ENCODE measurements at places on chromosomes 6 and 20.

DNA sequence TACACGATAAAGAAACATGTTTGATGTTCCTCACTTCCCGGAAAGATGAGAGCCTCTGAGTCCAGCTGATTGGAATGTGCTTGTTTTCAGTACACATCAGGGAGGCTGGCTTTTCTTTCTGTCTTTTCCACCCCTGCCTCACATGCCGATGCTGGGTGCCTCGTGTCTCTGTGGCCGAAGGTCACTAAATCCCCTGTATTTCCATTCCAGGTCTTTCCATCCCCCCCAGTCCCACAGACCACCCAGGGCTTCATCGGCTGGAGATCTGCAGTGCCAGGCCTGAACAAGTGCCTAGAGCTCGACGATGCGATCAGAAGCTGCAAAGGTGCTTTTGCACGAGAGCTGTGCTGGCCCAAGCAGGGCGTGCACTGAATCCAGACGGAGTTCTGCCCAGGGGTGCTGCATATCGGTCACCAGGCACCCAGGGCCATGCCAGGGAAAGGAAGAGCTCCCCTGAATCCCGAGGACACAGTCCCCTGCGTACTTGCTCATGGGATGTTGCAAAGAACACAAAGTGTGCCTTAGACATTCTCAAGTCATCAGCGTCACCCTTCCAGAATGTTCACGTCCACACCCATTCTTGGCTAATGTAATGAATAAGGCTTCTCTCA lies 67.9 kb downstream of the ANKRD60 start:
- DNase-seq, result no peak

- DNase-seq, result no peak
Measured at GRCh38 chr6:50902260-50902659, 83.6 kb downstream of the TFAP2B start.

GRCh38 chr20:49326026-49326425 lies 48.2 kb upstream of the ZNFX1 start:
- DNase-seq, result no peak

- peak; percentile 86 for DNase-seq
Measured at GRCh38 chr6:111858347-111858746, 14.9 kb downstream of the FYN start.

DNA sequence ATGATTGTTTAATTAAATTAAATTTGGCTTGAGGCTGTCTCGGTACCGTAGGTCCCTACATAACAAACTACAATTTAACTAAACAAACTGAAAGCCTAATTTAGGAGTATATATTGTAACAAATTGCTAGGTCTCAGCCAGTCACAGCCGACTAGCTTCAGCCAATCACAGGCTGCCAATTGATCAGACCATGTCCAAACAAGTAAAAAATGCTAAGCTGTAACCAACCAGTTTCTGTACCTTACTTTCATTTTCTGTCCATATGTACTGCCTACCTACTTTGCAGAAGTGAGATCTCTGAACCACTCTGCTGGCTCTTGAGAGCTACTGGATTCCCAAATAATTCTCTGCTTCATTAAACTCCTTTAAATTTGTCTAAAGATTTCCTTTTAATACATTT lies 648.0 kb upstream of the GJE1 start:
- peak; percentile 63 for DNase-seq

DNA sequence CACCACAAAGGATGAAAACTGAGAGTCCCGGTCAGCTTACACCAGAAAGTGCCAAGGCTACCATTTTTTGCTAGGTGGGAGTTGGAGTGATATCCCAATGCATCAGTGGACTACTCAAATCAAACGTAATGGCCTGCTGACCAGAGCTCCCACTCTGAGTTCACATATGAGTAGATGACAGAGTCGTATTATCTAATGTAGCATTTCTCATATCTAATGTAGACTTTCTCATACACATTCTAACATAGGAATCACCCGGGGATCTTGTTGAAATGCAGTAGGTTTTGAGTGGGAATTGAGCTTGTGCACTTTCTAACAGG lies 38.4 kb upstream of the FUCA2 start:
- DNase-seq, result no peak

DNA sequence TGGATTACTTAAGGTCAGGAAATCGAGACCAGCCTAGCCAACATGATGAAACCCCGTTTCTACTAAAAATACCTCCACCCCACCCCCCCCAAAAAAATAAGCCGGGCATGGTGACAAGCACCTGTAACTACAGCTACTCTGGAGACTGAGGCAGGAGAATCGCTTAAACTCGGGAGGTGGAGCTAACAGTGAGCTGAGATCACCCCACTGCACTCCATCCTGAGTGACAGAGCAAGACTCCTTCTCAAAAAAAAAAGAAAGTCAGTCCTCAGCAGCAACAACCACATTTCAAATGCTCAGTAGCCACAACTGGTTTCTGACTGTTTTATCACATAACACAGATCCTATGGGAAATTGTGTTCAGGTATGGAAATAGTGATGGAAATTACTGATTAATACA lies 135.3 kb downstream of the HFE start:
- DNase-seq, result no peak

DNA sequence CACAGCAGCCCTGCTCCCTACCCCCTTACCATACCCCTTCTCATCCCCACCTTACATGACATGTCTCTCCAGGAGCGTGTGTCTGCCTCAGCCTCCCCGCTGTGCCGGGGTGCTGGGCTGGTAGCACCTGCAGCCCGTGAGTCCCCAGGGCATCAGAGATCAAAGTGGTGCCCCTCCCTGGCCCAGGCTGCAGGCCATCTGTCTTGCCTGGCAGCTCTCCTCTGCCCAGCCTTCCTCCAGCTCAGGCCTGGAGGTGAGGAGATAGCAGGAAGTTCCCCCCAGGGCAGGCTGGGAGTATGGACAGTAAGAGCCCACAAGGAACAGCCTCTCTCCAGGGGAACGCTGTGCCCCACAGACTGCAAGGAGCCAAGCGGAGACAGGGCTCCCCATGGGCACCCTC lies 35.3 kb downstream of the GRM4 start:
- DNase-seq, result no peak

- DNase-seq, result no peak
Measured at GRCh38 chr6:161242779-161243693, 30.8 kb downstream of the AGPAT4 start.

DNA sequence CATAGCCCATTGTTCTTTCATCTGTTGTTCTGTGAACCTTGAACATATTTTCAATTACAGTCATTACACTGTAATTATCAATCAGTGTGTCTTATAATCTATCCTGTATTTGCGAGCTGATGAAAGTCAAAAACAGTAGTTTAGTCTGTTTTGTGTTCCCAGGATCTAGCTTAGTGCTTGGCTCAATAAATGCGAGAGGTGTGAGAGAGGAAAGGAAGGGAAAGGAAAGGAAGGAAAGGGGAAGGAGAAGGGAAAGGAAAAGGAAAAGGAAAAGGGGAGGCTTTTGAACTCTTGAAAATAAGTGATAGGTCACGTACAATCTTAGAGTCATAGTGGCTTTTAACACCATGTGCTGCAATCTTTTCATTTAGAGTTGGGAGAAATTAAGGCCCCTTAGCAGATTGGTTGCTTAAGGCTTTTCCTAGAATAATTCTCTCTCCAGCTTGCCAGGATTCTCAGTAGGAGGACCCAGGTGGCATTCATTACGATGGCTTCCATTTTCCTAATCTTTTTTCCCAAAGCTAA lies 433.8 kb upstream of the PLCB4 start:
- DNase-seq, result no peak

DNA sequence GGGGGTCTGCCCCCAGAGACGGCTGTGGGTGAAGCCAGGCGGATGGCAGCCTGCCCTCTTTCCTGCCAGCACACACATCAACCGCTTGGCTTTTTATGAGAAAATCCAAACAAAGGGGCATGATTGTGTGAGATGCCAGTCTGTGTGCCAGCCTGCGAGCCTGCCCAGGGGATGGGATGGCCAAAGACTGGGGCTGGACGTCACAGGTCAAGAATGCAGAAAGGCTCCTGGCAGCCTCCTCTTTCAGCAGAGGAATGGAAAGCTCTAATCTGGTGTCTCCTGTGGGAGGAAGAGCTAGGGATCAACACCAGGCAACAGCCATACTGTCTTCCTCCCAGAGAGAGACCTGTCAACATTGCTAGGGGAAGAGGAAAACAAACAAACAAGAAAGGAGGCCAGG lies 15.8 kb downstream of the TUBB2B start:
- peak; percentile 96 for DNase-seq

GRCh38 chr6:116975600-116975999 lies 98.6 kb downstream of the RFX6 start:
- no peak for DNase-seq

DNA sequence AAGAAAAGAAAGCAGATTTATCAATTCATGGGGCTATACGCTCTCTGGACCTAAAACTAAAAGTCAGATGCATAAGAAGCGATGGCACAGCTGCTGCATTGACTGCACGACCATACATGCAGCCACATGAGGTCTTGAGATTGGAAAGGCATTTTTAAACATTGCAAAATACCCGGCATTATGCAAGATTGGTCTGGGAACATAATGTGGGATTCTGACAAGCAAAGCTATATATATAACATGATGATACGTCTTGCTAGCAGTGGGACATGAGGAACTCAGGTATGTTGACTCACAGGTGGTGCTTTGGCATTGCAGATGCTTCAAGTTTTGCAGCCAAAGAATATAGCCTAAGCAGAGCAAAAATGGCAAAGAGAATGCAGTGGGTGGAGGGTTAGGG lies 55.1 kb downstream of the SAMD3 start:
- DNase-seq, result no peak

GRCh38 chr6:45072016-45072415 lies 256.1 kb upstream of the RUNX2 start:
- DNase-seq, result no peak

GRCh38 chr20:19045371-19045770 lies 167.1 kb upstream of the SLC24A3 start:
- DNase-seq, result no peak

DNA sequence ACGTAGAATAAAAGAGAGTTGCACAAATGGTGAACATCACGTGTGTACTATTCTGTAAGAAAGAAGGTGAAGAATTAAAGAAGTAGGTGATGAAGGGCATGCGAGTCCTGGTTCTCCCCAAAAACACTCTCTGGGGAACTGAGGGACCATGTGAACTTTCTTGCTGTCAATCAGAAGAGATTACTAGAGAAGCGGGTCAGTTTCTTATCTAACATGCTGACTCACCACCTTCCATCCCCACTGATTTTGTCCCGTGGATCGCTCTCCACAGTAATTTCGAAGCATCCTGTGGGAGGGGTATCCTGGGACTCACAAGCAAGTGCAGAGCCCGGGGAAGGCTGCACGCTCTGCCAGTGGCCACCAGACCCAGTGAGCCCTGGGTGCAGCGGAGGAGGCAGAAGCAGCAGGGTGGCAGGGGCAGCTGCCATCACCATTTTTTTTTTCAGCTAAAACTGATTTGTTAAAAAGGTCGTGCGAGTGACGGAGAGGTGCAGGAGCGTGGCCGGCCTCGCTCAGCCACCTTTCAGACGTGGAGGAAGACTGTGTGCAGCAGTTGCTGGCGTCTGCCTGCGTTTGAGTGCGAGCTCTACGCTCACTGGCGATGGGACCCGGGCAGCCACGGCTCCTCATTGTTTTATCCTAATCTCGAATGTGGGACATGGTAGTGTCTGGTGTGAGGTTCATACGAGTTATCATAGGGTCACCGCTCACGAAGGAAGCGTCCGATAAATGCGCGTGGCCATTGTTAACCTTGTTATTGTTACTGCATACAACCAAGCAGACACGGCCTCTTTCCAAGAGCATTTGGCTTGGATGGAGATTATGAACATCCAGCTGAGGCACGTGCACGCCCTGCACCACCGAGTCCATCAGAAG lies 28.0 kb upstream of the SLCO4A1 start:
- DNase-seq, result no peak

GRCh38 chr20:57904314-57905105 lies 194.7 kb upstream of the PMEPA1 start:
- no peak for DNase-seq

GRCh38 chr20:38303908-38304379 lies at the start of gene BPI:
Gene BPI (plus strand): TSS chr20:38304156. CDS start chr20:38304224, 68 bp downstream.
- peak; percentile 41 for DNase-seq

GRCh38 chr20:41119614-41120561 lies 17.5 kb upstream of the PLCG1 start:
- DNase-seq, result peak; percentile 94

DNA sequence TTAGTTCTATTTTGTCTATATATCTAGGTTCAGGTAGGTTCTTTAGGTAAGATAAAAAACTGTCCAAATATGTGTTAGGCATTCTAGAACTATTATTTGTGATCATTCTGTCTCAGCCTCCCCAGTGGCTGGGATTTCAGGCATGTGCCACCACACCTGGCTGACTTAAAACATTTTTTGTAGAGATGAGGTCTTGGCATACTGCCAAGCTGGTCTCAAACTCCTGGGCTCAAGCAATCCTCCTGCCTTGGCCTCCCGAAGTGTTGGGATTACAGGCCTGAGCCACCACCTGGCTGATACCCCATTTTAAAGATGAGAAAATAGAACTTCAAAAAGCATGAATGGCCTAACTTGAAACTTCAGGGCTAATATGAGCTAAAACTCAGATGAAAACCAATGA lies 33.9 kb downstream of the LHFPL5 start:
- DNase-seq, result no peak

DNA sequence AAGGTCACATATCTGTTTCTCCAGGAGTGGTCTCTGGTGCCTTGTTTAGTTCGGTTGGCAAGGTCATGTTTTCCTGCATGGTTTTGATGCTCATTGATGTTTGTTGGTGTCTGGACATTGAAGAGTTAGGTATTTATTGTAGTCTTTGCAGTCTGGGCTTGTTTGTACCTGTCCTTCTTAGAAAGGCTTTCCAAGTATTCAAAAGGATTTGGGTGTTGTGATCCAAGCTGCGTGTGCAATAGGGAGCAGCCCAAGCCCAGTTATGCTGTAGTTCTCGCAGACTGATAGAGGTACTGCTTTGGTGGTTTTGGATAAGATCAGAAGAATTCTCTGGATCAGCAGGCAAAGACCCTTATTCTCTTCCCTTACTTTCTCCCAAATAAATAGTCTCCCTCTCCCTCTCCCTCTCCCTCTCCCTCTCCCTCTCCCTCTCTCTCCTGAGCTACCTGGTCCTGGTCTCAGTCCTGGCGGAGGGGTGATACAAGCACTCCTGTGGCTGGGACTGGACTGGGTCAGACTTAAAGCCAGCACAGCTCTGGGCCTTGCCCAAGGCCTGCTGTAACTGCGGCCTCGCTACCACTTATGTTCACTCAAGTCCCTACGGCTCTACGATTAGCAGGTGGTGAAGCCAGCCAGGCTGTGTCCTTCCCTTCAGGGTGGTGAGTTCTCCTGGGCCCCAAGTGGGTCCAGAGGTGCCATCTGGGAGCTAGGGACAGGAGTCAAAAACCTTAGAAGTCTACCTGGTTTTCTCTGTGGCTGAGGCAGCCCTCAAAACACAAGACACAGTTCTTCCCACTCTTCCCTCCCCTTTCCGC lies 27.3 kb upstream of the GRM4 start:
- DNase-seq, result no peak

Data from pons (tissue), 1 donor.